Neural progenitor cell (in vitro differentiated cells): ENCODE measurements at places on chromosomes 2 and 18. TPM values are rescaled to one million over a fixed set of nuclear protein-coding genes. Genes with fewer than 3 reads are reported as not detected.
A peak's percentile ranks its signal among the peaks of the same experiment; 100 is the strongest.

HAUS1 gene
- total RNA-seq: 141 and 201 TPM in 2 replicates

ZSCAN30 gene
- 21.7 and 22.1 TPM in 2 replicates for total RNA-seq

GRCh38 chr2:226813148-226813701 lies 13.6 kb upstream of the IRS1 start:
- no peak overlapping the region for H3K27ac ChIP-seq
- H3K36me3 ChIP-seq: no peaks in the 10 kb centered on the region
- DNase-seq: peak; percentile 52
- H3K27me3 ChIP-seq: no peaks in the 10 kb centered on the region

GRCh38 chr2:234289834-234290590 lies 206.9 kb downstream of the ARL4C start:
- H3K27me3 ChIP-seq: no peaks in the 10 kb centered on the region
- H3K36me3 ChIP-seq: no peaks in the 10 kb centered on the region
- DNase-seq: no peak
- peaks cover 29% of the 10 kb centered on the region for H3K4me1 ChIP-seq

DNA sequence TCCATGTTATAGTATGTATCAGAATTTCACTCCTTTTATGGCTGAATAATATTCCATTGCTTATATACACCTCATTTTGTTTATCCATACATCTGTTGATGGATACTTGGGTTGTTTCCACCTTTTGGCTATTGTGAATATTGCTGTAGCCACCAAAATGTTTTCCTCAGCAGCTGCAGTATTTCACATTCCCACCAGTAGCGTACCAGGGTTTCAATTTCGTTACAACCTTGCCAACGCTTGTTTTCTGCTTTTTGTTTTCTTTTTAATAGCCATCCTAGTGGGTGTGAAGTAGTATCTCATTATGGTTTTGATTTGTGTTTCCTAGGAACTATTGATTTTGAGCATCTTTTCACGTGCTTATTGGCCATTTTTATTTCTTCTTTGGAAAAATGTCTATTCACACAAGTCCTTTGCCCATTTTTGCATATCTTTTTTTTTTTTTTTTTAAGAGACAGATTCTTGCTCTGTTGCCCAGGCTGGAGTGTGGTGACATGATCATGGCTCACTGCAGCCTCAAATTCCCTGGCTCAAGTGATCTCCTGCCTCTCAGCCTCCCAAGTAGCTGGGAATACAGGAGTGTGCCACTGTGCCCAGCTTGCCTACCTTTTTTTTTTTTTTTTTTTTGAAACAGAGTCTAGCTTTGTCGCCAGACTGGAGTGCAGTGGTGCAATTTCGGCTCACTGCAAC lies 14.2 kb downstream of the UBXN2A start:
- H3K4me1 ChIP-seq: no peaks in the 10 kb centered on the region
- H3K27me3 ChIP-seq: no peaks in the 10 kb centered on the region
- DNase-seq: no peak
- no peaks in the 10 kb centered on the region for H3K36me3 ChIP-seq
- no peak overlapping the region for H3K4me3 ChIP-seq

EML4 gene
- total RNA-seq: 122 and 167 TPM in 2 replicates

- H3K27me3 ChIP-seq: no peaks in the 10 kb centered on the region
- no peaks in the 10 kb centered on the region for H3K36me3 ChIP-seq
- no peak overlapping the region for H3K27ac ChIP-seq
- peaks cover 22% of the 10 kb centered on the region for H3K4me1 ChIP-seq
Measured at GRCh38 chr2:191710411-191710900, 32.5 kb downstream of the NABP1 start.

LOXHD1 gene
- total RNA-seq: not detected in 2 replicates

APCDD1 gene
- total RNA-seq: 1.9 and 4.7 TPM in 2 replicates

DNA sequence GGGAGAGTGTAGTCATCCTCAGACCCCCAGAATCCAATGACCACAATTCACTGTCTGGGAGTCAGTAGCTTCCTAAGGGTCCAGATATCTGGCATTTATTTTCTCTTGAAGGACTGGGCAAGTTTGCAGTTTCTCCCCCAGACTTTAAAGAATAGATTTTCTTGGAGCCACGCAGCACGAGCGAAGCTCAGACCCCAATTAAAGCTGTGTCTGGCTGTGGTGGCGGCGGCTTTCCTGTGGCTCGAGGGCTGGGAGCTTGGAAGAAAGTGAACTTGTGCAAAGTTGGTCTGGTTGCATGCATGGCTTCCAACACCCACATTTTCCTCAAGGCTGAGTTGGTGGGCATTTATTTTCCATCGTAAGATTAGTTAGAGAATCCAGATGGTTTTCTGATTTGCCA lies 105.0 kb downstream of the ACKR3 start:
- DNase-seq: no peak
- H3K27me3 ChIP-seq: no peaks in the 10 kb centered on the region
- H3K36me3 ChIP-seq: no peaks in the 10 kb centered on the region
- no peaks in the 10 kb centered on the region for H3K4me1 ChIP-seq
- H3K4me3 ChIP-seq: no peak overlapping the region

GRCh38 chr18:48203961-48204666 lies 205.1 kb downstream of the ZBTB7C start:
- H3K36me3 ChIP-seq: no peaks in the 10 kb centered on the region
- no peaks in the 10 kb centered on the region for H3K4me1 ChIP-seq
- no peaks in the 10 kb centered on the region for H3K27me3 ChIP-seq
- no peak overlapping the region for H3K27ac ChIP-seq
- no peak for DNase-seq

FAM210A gene
- total RNA-seq: 15.1 and 15.5 TPM in 2 replicates

C1GALT1C1L gene
- 0.12 TPM in 1 of 2 replicates, not detected in the other for total RNA-seq

DNA sequence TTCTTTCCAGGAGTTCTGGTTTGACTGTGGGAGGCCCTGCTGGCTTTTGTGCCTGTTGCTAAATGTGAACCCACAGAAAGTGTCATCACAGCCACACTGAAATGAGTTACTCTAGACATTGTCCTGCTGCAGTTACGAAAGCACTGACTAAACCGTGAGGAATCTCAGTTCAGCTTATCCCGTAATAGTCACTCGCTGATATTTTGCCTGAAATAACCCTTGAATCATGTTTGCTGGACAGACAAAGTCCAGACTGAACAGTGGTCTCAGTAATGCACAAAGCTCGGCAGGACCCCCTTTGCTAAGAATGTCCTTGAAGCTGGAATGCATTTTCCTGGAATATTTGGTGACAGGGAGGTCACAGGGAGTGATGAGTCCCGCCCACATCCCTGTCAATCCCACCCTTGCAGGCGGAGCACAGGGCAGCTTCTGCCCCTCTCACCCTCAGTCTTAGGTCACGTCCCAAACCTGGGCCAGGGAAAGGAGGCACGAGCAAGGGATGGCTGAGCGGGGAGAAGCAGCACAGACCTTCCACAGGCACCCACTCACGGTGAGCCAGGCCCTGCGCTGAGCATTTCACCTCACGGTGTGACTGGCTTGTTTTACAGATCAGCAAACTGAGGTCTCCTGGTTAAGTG lies 53.4 kb downstream of the ADI1 start:
- no peak overlapping the region for H3K4me3 ChIP-seq
- H3K36me3 ChIP-seq: no peaks in the 10 kb centered on the region
- H3K4me1 ChIP-seq: peaks cover 10% of the 10 kb centered on the region
- no peak for DNase-seq
- no peak overlapping the region for H3K27ac ChIP-seq

SPATA3 gene
- total RNA-seq: not detected in 2 replicates

BOLL gene
- total RNA-seq: not detected in 2 replicates

MRPS5 gene
- total RNA-seq: 56.2 and 75.2 TPM in 2 replicates

GRCh38 chr18:53566626-53567025 lies 657.8 kb downstream of the MBD2 start:
- H3K27ac ChIP-seq: no peak overlapping the region
- H3K4me3 ChIP-seq: no peak overlapping the region
- H3K27me3 ChIP-seq: no peaks in the 10 kb centered on the region
- peaks cover 7% of the 10 kb centered on the region for H3K4me1 ChIP-seq
- H3K36me3 ChIP-seq: no peaks in the 10 kb centered on the region

DNA sequence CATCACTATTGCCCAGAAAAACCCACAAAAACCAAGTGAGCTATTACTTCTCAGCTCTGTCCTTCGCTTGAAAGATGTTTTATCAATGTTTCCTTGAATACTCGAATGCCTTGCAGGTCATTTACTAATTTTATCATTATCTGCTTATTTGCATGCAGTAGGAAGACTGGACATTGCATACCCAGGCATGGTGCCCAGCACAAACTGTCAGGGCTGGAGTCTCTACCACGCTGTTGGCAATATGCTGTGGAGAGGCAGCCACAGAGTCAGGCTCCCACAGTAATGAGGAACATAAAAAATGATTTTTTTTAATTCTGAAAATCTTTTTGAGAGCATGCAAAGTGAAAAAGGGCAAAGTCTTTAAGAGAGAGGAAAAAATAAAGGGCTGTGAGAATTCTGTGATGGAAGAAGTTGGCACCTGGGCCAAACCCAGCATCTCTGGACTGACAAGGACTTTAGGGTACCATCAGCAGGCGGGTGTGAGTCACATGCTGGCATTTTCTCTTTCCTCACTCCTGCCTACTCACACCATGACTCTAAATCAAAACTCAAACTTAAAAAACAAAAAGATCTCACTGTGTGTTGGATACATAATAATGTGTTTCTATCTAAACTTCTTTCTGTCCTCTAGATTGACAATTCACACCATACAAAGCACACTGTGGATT lies 709.8 kb upstream of the FANCL start:
- peaks cover 10% of the 10 kb centered on the region for H3K4me1 ChIP-seq
- DNase-seq: no peak
- no peaks in the 10 kb centered on the region for H3K27me3 ChIP-seq
- no peak overlapping the region for H3K27ac ChIP-seq
- H3K4me3 ChIP-seq: no peak overlapping the region
- no peaks in the 10 kb centered on the region for H3K36me3 ChIP-seq

- no peaks in the 10 kb centered on the region for H3K36me3 ChIP-seq
- no peaks in the 10 kb centered on the region for H3K27me3 ChIP-seq
- no peak overlapping the region for H3K27ac ChIP-seq
- H3K4me3 ChIP-seq: no peak overlapping the region
Measured at GRCh38 chr2:12486205-12487118, 230.3 kb upstream of the TRIB2 start.

GRCh38 chr2:61220768-61221167 lies 58.8 kb downstream of the C2orf74 start:
- H3K4me3 ChIP-seq: no peak overlapping the region
- no peaks in the 10 kb centered on the region for H3K27me3 ChIP-seq
- H3K27ac ChIP-seq: no peak overlapping the region
- peaks cover 6% of the 10 kb centered on the region for H3K36me3 ChIP-seq

TFPI gene
- total RNA-seq: 12.9 and 16.6 TPM in 2 replicates

DNA sequence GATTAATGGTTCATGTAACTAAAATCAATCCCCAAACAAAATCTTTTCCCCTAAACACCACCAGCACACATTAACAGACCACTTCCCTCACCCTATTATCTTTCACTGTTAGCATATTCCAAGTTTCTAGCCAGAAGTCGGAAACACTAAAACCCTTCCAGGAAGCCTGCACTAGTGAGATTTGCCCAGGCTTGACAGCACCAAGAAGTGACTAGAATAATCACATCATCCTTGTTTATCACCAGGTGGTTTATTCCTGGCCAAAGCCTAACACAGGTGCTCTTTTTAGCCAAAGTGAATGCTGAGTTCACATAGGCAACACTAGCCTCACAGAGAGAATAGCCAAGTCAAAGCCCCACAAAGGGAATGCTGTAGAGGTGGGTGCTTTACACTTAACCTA lies 221.2 kb upstream of the HNRNPA3 start:
- no peaks in the 10 kb centered on the region for H3K36me3 ChIP-seq
- H3K27ac ChIP-seq: no peak overlapping the region
- DNase-seq: no peak
- H3K4me1 ChIP-seq: no peaks in the 10 kb centered on the region

- DNase-seq: no peak
- peak overlapping the region; percentile 97 for H3K4me3 ChIP-seq
Measured at GRCh38 chr2:37671816-37672103, 318 bp upstream of the CDC42EP3 start.

DNA sequence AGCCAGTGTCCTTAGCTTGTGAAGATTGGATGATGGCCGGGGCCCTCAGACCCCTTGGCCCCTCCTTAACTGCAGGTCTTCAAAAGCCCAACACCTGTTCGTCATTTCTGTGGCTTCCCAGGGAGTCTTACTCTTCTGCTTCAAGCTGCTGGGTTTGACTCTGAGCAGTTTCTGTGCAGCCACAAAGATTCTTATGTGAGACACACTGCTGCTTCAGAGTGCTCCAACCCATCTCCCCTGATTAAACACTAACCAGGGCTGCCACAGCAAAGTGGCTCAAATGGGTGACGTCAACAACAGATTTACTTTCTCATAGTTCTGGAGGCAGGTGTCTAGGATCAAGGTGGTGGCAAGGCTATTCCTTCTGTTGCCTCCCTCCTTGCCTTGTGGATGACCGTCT lies 40.8 kb downstream of the TSN start:
- no peaks in the 10 kb centered on the region for H3K36me3 ChIP-seq
- H3K27me3 ChIP-seq: no peaks in the 10 kb centered on the region
- no peaks in the 10 kb centered on the region for H3K4me1 ChIP-seq
- DNase-seq: no peak
- H3K27ac ChIP-seq: no peak overlapping the region

DNA sequence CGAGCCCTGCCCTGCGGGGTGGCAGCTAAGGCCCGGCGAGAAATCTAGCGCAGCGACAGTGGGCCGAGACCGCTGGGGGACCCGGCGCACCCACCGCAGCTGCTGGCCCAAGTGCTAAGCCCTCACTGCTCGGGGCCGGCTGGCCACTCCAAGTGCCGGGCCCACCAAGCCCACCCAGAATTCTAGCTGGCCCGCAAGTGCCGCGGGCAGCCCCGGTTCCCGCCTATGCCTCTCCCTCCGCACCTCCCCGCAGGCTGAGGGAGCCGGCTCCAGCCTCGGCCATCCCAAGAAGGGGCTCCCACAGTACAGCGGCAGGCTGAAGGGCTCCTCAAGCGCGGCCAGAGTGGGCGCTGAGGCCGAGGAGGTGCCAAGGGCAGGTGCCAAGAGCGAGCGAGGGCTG lies 55.2 kb upstream of the RND3 start:
- DNase-seq: no peak
- no peak overlapping the region for H3K4me3 ChIP-seq
- H3K36me3 ChIP-seq: no peaks in the 10 kb centered on the region
- no peaks in the 10 kb centered on the region for H3K27me3 ChIP-seq
- H3K4me1 ChIP-seq: no peaks in the 10 kb centered on the region
